ENCODE measurements at places on chromosomes 2 and 18.

- no peak for DNase-seq
Measured at GRCh38 chr2:8573234-8573941, 108.5 kb upstream of the ID2 start.

GRCh38 chr18:74803769-74804168 lies 206.1 kb downstream of the ZNF407 start:
- no peak for DNase-seq

DNA sequence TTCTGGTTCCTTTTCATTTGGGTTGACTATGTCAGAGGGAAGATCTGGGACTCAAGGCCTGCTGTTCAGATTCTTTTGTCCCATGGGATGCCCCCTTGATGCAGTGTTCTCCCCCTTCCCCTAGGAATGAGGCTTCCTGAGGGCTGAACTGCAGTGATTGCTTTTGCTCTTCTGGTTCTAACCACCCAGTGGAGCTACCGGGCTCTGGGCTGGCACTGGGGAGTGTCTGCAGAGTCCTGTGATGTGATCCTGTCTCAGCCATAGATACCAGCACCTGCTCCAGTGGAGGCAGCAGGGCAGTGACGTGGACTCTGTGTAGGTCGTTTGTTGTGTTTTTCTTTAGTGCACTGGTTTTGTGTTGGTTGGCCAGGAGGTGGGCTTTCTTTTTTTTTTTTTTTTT lies 32.1 kb upstream of the RHOB start:
- DNase-seq: no peak

DNA sequence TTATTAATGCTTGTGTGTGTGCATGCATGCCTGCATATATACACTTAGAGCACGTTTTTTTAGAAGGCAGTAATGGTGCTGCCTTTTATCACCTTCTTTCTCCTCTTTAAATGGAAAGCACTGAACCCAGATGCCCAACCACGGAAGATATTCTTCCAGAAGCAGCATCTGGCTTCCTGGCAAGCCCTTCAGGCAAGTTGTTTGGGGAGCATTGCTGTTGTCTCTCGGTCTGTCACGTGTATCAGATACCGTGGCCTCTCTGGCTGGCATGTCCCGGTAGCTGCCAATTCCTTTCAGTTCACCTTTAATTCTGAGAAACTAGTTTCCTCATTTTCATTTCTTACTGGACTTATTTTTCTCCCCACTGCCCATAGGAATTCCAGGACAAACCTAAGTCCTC lies 587.8 kb downstream of the ARHGAP15 start:
- DNase-seq: no peak

DNA sequence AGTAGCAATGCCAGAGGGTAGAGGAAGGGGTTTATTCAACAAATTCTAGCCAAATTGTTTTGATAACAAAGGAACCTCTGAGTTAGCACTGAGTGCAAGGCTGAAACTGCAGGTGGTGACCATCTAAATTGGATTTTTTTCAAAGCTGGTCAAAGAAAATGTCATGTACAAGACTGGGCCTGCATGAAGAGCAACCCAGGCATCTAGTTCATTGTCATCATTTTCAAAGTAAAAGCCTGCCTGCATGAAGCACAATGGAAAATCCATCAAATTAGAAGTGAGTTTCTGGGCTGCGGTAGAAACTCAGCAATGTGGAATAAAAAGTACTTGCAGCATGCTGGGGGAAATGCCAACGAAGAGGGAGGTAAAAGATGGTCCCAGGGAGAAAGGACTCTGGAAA lies 80.8 kb upstream of the PPP1CB start:
- DNase-seq: no peak

GRCh38 chr18:681985-682384 lies 24.5 kb downstream of the TYMS start:
- DNase-seq: peak; percentile 57
